DMS53 (cell line): ENCODE measurements at places on chromosomes 13 and 19.

DNA sequence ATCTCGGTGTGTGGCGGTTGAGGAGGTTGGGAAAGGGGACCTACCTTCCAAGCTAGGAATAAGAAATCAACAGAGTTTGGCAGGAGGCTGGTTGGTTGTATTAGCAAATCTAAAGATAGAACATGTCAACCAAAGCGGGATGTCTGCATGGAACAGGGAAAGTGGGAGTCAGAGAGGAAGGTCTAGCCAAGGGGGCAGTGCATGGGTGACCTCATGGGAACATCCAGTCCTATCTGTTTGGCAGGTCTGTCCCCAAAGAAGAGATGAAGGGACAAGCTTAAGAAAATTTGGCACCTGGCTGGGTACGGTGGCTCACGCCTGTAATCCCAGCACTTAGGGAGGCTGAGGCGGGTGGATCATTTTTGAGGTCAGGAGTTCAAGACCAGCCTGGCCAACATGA is 118.7 kb upstream of the TSC22D1 start:
- no peak for DNase-seq

GRCh38 chr19:3580156-3580934 is 4.9 kb upstream of the GIPC3 start:
- peak; percentile 22 for DNase-seq

- DNase-seq = no peak
Observed at GRCh38 chr19:33022472-33023116, 42.1 kb downstream of the RHPN2 start.

DNA sequence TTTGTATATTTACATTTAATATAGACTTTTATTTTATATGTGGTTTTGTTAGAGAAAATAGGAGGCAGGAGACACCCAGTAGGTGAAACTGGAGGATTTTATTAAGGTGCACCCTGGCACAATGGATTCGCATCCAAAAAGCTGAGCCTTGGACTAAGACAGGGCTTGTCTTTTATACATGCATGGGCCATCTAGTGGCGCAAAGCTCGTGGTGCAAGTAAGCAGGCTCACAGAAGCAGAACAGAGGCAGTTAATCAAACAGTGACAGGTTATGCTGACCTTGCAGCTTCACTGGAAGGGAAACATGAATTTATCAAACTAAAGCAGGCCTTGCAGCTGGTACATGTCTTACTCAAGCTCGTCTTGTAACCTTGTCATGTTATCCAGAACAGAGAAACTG is 58.8 kb upstream of the ZNF681 start:
- peak; percentile 75 for DNase-seq

GRCh38 chr13:29379281-29379680 is 216.2 kb downstream of the SLC7A1 start:
- peak; percentile 12 for DNase-seq

DNA sequence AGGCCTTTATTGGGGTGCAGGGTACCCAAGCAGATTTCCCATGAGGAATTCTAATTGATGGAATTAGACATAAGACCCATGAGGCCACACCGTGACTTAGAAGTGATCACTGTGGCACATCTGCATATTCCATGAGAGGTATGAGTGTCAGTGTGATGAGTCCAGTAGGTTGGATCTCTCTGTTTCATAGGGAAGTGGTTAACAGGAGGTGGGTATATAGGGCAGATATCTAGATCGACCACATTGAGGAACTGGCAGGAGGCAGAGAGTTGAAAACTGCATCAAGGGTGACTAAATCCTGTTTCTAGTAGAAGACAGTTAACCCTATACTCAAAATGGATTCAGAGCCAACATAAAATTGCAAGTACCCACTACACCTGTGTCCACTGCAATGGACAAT is 68.6 kb upstream of the MIR17HG start:
- no peak for DNase-seq

DNA sequence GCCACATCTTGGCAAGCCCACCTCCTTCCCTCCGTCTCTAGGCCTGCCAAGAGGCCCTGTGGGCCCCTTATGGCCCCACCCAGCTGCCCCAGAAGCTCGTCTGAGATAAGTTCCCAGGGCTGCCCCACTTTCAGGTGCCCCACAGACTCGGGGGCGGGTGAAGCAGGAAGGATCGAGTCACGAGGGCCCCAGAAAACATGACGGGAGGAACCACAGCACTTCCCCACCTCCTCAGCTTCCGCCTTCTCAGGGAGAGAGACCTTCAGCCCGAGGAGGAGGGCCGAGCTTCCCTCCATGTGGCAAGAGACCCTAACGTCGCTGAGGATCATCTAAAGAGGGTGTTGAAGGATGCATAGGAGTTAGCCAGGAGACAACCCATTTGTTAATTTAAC is 4.5 kb upstream of the IL12RB1 start:
- no peak for DNase-seq

- DNase-seq = peak; percentile 28
Observed at GRCh38 chr13:99386911-99387788, 80.0 kb upstream of the GPR183 start.
